ENCODE measurements at places on chromosomes 2 and 18.

GRCh38 chr2:164054651-164055050 lies 318.8 kb upstream of the FIGN start:
- no peak for DNase-seq

GRCh38 chr2:54646170-54646927 lies 77.1 kb upstream of the EML6 start:
- DNase-seq: no peak

- no peak for DNase-seq
Measured at GRCh38 chr18:9422816-9423519, 52.3 kb upstream of the RALBP1 start.

DNA sequence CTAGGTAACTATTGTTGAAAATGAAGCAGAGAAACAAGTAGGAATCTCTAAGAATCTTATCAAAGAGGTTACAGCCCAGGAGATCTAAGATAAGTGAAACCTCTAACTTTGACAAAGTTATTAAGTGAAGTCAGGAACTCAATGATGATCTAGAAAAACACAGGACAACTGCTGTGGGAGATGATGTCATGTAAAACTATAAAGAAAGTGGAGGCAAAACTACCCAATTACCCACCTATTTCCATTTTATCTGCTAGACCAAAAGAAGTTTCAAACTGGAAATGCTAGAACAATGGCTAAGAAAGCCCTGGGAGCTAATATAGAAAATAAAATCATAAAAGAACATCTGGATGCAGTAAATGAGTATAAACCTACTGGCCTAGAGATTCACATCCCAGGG lies 50.3 kb downstream of the SATB2 start:
- no peak for DNase-seq

- DNase-seq: no peak
Measured at GRCh38 chr2:159086826-159087225, 118.4 kb downstream of the TANC1 start.

GRCh38 chr2:74502720-74503505 lies 3.5 kb upstream of the LBX2 start:
- DNase-seq: no peak

- DNase-seq: no peak
Measured at GRCh38 chr2:203662487-203662886, 44.0 kb upstream of the CD28 start.

- no peak for DNase-seq
Measured at GRCh38 chr2:23636426-23636825, 251.4 kb downstream of the KLHL29 start.

DNA sequence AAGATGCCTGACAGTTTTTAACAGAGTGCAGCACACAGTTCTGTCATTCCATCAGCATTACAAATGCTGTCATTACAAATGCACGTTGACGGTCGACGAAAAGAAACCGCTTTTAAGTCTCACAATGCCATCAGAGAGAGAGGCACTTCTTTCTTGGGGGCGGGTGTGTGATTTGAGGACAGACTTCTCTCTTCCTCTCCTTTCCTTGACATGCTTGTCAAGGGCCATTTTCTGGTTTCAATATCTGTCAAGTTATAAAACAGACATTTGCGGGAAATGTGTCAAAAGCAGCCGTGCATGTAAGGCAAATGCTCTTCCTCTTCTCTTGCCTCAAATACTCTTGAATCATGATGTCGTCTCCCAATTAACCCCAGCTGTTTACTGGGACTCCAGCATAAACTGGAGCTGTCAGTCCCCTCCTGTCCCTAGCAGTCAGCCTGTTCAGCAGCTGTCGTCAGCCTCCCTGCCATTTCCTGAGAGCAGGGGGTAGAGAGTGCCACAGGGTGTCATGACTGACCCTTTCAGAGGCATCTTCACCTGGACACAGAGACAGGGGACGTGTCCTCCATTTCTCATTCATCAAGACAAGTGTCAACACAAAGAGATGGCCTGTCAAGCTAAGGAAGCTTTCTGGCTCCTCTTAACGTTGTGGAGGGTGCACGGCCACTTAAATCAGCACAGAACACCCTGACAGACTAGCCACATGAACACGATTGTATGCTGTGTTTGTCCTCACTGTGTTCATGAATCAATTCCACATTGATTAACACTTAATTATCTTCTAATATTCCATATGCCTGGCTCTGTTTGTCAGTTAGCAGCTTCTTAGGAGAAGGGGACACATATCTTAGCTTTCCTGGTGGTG lies 305.4 kb upstream of the RAB6C start:
- DNase-seq: no peak

DNA sequence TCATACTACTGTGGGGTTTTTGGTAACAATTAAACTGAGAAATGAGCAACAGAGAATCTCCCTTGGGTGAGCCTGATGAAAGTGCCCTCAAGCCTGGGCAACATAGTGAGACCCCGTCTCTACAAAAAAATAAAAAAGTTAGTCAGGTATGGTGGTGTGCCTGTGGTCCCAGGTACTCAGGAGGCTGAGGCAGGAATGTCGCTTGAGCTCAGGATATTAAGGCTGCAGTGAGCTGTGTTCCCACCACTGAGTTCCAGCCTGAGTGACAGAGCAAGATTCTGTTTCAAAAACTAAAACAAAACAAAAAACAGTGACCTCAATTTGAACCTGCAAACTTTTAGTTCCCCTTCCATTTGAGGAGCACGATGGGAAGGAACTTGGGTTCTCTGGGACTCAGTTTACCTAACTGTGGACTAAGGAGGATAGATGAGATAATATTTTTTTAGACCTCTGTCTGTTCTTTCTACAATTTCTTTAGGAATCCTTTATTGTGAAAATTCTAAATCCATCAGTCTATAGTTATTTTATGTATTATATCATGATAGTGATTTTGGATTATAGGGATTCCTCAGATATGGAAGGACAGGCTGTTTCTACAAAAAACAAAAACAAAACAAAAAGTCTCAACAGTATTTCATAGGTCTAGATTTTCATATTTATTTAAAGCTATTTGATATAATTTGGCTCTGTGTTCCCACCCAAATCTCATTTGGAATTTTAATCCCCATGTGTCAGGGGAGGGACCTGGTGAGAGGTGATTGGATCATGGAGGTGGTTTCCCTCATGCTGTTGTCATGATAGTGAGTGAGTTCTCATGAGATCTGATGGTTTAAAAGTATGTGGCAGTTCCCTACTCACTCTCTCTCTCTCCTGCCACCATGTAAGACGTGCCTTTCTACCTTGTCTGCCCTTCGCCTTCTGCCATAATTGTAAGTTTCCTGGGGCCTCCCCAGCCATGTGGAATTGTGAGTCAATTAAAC lies 178.6 kb downstream of the MYCN start:
- no peak for DNase-seq
